ENCODE measurements at places on chromosomes 7 and 10.

GRCh38 chr10:5040781-5041470, 37.3 kb upstream of the AKR1C2 start:
- DNase-seq: no peak

- DNase-seq: no peak
Measured at GRCh38 chr7:139987691-139988516, 74.8 kb downstream of the PARP12 start.

GRCh38 chr7:121519548-121520521, 123.7 kb upstream of the FAM3C start:
- no peak for DNase-seq

DNA sequence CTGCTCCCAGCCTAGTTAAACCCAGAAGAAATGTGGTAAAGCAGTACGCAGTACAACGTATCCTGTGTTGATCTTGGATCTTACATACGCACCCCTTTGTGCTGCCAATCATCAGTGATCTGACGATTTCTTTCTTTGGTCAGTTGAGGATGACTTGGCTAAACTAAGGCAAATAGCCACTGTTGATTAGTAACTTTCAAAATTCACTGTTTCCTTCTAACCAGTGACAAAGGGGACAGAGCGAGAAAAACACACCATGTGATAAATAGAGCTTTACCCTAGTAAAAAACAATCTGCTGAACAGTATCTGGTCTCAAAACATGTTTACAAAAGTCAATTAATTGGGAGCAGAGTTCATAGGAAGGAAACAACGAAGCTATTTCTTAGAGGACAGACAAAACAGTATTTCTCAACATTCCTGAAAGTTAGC, 123.2 kb upstream of the RAB18 start:
- DNase-seq: no peak

DNA sequence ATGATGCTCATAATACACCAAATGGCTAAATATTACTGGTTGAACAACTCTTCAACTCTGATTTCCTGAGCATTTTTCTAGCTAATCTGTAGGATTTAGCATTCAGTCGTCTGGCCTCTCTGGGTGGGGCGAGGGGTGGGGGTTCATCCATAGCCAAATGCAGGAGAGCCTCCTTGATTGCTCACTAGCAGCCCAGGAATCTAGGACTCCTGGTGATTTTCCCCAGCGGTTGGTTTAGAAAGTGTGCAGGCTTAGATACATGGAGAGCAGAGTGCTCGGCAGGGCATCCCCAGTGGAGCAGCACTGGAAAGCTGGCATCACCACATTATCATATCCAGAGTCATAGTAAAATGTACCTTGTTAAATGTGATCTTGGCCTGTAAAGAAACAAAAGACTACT, 136.1 kb downstream of the DYNC1I1 start:
- DNase-seq: no peak

- DNase-seq: peak; percentile 39
Measured at GRCh38 chr7:16135658-16136057, 285.7 kb downstream of the CRPPA start.

DNA sequence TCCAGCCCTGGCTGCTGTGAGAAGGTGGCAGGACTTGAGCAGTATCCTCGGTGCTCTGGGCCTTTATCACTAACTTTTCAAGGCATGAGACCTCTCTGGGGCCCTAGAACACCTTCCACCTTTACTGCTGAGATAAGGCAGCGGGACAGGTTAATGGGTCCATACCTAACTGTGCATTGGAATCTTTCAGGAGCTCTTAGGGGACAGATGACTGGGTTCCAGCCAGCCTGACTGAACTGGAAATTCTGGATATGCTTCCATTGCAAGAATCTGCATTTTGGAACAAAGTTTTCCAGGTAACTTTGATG, 73.0 kb downstream of the ATXN7L1 start:
- no peak for DNase-seq

DNA sequence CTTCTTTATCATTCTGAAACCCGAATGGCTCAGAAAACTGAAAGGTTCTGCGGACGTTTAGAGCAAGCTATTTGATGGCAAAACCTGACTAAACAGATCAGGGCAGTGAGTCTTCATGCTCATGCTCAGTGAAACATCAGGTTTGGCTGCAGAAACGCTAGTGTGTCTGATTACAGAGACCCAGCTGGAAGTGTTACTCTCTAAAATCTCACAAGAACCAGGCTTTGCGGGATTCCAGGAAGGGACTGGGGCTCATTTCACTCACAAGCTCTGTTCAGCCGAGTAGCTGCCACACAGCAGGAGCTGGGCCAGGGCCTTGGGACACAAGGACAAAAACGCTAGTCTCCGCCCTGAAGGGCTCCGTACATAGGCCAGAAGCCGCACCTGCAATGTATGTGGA, 2.9 kb downstream of the PITRM1 start:
- DNase-seq: peak; percentile 83

GRCh38 chr10:75100764-75101291, 10.6 kb upstream of the SAMD8 start:
- no peak for DNase-seq

- no peak for DNase-seq
Measured at GRCh38 chr10:93379731-93380575, 102.2 kb downstream of the MYOF start.

GRCh38 chr7:23055582-23056178, 41.8 kb upstream of the HYCC1 start:
- peak; percentile 30 for DNase-seq

- DNase-seq: no peak
Measured at GRCh38 chr7:33996899-33997298, 91.6 kb downstream of the BMPER start.

DNA sequence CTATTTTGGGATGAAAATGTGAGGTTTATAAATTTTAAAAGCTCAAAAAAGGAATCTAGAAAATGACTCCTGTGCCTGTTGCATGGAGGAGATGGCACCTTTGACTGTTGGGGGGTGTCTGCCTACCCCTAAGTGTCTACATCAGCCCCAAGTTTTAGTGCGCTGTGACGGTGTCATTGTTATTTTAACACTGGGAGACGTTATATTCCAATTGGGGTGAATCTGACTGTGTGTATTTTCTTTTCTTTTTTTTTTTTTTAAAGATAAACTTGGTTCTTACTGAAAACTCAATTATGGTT, 517 bp downstream of the SRGN start:
- no peak for DNase-seq

DNA sequence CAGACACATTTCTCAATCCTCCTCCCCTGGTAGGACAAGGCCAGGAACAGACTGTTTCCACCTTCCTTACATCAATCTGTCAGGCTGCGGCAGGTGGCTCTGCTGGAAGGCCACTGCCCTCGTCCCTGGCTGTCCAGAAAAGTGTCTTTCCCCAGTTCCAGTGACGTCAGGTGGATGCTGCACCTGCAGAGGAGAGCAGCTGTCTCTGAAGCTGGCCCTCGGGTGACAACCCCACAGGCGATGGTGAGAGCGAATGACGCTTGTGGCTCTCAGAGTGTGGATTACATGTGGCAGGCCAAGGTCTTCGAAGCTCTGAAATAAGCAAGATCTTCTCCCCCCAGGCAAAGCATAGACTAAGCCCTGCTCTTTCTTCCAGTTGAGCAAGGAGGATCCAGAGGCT, 146.9 kb upstream of the RET start:
- DNase-seq: no peak

DNA sequence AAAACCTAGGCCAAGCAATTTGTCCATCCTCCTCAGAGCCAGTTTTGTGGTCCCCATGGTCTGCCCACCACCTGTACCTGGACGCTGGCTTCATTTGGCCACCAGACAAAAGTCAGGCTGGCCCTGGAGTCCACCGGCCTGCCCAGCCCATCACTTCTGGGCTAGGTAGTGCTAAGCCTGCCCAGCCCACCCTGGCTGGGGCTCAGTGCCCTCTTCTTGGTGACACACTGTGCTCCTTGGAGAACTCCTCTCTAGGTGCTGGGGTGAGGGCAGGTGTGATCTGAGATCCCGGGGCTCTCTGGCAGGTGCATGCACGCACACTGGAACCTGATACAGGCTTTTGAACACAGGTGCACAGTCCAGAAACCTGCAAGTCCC, 1.1 kb downstream of the AIFM2 start:
- DNase-seq: no peak

DNA sequence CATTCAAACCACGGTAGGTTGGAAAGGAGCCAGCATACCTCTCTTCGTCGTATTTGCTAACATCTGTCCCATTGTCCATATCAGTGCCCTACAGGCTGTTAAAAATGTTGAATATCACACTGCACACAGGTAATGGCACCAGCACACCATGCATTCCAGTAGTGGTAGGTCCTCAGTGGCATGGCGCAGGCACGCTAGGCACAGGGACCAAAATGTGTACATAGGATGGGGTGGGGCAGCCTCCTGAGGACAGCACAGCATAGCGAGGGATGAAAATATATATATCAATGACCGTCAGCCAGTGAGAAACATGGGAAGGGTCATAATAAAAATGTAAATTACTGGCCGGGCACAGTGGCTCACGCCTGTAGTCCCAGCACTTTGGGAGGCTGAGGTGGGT, 99.9 kb upstream of the CTBP2 start:
- DNase-seq: no peak

DNA sequence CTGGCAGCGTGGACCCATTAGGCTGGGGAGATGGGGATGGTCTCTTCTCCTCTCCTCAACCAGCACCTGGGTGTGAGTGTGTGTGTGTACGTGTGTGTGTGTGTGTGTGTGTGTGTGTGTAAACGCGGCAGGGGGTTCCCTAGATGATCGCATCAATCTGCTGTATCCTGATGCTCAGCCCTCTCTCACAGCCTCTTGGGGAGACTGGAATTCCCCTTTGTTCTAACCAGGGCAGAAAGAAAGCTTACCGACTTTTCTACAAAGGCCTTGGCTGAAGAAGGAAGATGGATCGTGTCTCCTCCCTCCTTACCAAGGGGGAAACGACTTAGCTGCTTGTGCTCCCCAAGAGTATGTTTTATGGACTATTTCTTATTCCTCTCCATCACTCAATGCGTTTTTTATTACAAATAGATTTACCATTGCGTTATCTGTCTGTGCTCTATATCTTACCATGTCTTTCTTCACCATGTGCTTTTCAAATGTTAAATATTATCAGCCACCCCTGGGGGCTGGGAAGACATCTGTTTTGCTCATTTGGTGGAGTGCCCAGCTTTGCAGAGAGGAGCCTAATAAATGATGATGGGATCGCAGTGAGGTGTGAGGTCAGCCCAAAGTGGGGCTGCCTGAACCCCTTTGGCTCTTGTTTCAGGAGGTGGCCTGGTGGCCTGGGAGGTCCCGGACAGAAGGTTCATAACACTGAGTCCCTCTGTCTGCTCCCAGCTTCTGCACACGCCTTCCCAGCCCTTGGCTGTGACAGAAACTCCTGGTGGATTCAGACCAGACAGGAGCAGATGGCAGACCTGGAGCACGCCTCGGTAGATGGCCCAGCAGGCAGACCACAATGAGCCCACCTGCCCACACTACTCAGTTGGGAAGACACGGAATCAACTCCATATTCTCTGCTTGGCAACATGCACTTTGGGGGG, 262.0 kb downstream of the PRPF18 start:
- DNase-seq: no peak

DNA sequence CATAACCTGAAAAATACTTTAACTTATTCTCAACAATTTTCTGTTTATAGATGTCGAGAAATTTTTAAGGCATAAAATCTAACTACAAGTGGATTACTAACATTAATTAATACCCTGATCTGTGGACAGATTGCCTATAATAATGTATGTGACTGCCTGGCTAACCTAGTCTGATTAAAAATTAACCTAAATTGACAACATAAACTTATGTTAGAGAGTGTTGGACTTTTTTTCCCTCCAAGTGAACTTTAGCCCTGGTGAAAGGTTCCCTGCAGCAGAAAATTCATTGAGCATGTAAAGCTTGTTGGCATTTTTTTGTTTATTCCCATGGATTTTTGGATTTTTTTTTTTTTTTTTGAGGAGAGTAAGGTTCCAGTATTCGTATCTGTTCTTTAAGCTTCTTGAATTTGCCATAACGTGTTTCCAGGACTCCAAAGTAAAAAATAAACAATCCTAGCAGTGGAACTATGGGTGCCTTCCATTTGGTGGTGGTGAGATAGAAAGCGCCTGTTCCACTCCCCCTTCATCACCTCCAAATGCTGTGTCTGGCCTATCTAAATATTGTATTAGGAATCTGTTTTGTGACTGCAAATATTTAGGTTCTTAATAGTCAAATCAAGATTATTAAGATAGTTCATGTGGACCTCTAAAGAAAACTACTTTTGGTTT, 36.1 kb downstream of the NET1 start:
- DNase-seq: no peak

GRCh38 chr7:158863611-158864506, 7.5 kb downstream of the DYNC2I1 start:
- DNase-seq: no peak

DNA sequence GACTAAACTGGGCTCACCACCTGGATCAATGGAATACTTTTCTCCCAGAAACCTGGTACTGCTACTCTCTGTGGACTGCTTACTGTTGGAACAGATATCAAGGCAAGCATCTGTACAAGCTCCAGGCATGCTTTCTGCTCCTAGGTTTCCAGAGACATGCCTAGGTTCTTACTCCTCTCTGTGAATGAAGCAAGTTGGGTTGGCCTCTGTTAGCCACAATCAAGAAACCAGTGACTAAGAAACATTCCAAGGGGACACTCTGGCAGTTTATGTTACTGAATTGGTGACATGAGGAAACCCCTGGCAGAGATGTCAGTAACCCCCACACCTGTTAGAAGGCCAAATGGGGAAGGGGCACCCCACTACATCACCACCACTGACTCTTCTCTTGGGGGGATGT, 121.9 kb downstream of the GFRA1 start:
- no peak for DNase-seq

GRCh38 chr7:135232720-135233119, 918 bp upstream of the STRA8 start:
- no peak for DNase-seq

- DNase-seq: no peak
Measured at GRCh38 chr10:69703766-69704630, 74.0 kb downstream of the FAM241B start.

- no peak for DNase-seq
Measured at GRCh38 chr7:16668049-16668858, 22.3 kb downstream of the BZW2 start.

GRCh38 chr10:6279540-6280267, 77.0 kb downstream of the PFKFB3 start:
- no peak for DNase-seq

DNA sequence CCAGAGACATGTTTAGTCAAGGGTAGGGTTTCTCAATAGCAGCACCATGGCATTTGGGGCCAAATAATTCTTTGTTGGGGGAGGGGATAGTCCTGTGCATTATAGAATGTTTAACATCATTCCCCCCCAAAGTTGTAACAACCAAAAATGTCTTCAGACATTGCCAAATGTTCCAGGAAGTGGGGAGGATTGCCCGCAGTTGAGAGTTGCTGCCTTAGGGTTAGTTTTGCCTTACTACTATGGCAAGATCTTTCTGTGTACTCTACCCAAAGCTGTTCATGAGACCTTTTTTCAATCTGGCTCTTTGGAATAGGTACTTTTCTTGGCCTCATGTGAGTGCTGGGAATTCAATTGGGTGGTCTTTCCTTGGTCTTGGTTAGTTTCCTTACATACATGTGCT, 34.1 kb downstream of the SAMD8 start:
- DNase-seq: no peak

DNA sequence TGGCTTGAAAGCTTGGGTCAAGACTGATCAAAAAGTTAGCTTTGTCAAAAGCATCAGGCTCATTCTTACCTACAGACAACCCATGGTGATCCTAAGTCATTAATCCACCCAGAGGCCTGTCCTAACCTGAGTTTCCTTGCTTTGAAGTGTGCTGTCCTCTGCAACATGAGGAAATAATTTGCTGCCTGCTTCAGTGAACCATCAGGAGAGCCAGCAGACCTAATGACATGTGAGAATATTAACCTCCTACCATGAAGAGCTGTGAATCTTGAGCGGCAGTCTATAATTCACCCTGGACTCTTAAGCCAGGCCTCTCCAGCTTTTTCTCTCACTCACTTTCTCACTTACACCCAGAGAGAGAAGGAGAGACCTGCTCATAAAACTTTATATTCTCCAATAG, 590.0 kb downstream of the LRMDA start:
- DNase-seq: no peak

Data from NCI-H526 treated with DMSO at 0.1 percent for 48 hours (cell line).